ENCODE measurements at places on chromosomes 5 and 9.

DNA sequence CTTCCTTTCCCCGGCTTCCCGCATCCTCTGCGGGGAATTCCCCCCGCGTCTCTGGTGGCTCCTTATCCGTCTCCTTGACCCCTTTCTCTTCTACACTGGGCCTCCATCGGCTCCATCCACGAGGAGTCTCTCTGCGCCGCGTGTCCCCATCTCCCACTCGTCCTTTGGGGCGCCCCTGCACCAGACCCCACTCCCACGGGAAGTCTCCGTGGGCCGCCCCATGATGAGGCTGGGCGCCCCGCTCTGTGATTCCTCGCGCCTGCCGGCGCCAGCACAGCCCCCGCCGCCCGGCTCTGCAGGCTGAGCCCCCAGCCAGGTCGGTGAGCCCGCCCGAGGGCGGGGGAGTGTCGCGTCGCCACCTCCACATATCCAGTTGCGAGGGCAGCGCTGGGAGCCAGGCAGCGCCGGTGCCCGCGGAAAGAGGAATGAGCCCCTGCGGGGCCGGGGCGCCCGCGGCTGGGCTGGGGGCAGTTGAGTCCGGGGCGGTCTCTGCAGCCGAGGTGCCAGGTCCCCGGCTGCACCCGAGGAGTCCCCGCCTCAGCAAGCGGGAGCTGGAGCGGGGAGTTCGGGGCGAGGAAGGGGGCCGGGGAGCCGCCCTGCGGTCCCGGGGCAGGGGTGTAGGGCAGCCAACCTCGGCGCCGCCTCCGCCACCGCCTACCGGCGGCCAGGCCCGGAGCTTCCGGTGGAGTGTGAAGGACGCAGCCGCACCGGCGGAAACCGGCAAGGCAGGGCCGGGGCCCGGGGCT lies 2.1 kb upstream of the TRAF1 start:
- peak; percentile 15 for DNase-seq

GRCh38 chr9:82606492-82607382 lies 456.2 kb downstream of the RASEF start:
- no peak for DNase-seq

GRCh38 chr5:106962464-106963230 lies 708.1 kb downstream of the EFNA5 start:
- no peak for DNase-seq

- DNase-seq: no peak
These were observed 69.1 kb upstream of the PTCH1 start for GRCh38 chr9:95585824-95586223.

DNA sequence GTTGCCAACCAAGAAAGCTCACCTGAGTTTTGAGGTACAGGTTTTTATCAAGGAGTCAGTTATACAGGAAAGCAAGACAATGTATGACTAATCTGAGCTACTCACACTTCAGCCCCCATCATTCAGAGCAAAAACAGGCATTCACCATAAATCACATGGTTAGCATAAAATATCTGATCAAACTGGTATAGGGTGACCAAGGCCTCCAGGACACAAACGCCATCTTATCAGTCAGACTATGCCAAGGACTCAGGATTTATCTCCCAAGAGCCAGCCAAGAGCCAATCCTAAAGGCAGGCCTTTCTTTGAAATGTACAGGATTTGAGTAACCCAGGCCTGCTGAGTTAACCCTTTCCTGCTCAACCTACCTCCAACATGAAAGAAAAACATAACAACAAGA lies 313.0 kb upstream of the NREP start:
- no peak for DNase-seq

DNA sequence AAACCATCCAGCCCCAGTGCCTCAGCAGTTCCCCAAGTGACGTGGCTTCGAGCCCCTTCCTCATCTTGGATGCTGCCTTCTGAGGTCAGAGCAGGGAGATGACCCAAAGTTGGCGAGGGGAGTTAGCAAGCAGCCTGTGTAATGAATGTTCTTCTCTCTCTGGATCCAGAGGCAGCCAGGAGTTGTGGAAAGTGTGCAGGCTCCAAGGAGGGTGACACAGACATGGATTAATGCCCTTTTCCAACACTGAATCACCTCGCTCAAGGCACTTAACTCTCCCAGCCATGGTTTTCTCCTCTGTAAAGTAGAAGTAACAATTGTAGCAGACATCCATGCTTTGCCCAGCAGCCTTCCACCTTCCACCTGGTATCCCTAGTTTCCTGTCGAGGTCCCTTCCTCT lies 64.6 kb upstream of the HAND1 start:
- no peak for DNase-seq

DNA sequence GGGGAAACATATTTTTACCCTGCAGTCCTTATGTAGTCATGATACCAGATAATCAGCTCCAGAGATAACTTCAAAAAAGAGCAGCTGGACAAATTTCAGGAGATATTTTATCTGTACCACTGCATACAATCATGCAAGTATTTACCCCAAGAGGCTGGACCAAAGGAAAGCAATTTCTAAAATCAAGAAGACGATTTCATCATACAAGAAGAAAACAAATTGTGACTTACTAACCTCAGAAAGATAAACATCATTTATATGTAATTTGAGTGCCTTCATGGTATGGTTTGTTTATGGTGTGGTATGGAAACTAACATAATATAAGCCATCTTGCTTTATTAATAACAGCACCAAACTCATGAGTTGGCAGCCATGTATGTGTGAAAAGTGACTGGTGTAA lies 603.6 kb downstream of the PSAT1 start:
- no peak for DNase-seq

GRCh38 chr5:90747175-90747574 lies 188.6 kb downstream of the ADGRV1 start:
- no peak for DNase-seq

GRCh38 chr5:141501761-141502160 lies 12.9 kb downstream of the PCDHGC5 start:
- DNase-seq: no peak

- DNase-seq: no peak
These were observed 59.5 kb downstream of the RAD23B start for GRCh38 chr9:107342476-107343161.

- no peak for DNase-seq
These were observed 10.7 kb downstream of the MARCHF6 start for GRCh38 chr5:10364186-10364689.

- DNase-seq: no peak
These were observed 952.2 kb upstream of the WWC1 start for GRCh38 chr5:167339205-167339604.

DNA sequence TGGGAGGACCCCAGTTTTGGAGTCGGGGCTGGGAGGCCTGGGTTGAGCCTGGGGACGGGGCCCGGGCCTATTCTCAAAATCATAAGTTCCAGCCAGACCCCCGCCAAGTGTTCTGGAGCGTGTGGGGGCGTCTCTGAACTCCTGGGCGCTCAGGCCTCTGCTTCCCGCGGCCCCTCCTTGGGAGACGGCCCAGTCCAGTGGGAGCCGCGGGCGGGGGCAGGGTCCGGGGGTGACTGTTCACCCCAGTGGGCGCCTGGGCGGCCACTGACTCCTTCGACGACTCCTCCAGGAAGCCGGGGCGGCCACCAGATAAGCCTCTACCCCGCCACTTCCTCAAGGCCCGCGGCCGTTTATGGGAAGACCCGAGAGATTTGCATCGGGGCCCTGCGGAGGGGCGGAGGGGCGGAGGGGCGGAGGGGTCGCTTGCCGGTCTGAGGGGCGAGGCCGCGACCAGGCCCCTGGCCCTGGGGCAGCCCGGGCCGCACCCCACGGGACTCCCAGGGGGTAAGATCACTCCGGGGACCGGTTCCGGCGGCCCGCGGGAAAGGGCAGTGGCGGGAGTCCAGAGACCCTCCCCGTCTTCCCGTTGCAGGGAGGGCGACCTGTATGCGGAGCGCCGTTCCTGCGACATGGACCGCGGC lies 655 bp downstream of the TOR4A start:
- no peak for DNase-seq

DNA sequence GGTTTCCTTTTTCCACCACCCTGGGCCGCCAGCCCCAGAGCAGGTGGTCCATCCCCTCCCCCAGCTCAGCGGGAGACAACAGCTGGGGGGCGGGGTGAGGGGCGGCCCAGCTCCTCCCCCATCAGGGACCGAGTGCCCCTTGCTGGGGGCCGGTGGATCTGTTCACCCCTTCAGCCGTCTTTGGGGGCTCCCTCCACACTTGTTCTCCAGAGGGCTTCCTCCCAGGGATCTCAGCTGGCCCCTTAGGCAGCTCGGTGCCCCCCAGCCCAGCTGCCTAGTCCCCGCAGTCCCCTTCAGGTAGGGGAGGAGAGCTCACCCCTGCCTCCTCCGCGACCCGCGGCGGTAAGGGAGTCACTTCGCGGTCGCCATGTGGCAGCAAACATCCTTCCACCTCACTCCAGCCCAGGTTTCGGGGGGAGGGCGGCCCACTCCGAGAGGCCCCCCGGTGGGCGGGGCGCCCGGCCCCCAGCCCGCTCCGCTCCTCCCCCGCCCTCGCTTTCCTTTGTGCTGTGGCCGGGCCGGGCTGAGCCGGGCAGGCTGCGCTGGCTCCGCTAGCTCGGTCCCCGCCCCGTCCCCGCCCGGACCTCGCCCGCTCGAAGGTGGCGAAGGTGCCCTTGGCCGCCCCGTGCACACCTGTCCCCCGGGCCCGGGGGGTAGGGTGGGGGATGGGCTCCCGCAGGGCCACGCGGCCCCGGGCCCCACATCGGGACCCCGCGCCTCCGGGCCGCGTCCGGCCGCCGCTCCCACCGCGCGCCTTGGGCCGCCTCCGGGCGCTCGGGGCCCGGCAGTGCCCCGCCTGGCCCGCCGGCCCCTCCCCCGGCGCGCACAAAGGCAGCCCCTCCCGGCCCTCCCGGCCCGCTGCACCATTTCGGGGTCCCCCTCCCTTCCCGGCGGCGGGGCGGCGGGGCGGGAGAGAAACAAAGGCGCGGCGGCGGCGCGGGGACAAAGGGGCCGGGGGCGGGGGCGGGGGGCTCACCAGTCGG lies 683 bp downstream of the DBN1 start:
- no peak for DNase-seq

All from NCI-H2107 (cell line).